Fibroblast of the conjunctiva (primary cell): ENCODE measurements at places on chromosomes 12 and 14.

DNA sequence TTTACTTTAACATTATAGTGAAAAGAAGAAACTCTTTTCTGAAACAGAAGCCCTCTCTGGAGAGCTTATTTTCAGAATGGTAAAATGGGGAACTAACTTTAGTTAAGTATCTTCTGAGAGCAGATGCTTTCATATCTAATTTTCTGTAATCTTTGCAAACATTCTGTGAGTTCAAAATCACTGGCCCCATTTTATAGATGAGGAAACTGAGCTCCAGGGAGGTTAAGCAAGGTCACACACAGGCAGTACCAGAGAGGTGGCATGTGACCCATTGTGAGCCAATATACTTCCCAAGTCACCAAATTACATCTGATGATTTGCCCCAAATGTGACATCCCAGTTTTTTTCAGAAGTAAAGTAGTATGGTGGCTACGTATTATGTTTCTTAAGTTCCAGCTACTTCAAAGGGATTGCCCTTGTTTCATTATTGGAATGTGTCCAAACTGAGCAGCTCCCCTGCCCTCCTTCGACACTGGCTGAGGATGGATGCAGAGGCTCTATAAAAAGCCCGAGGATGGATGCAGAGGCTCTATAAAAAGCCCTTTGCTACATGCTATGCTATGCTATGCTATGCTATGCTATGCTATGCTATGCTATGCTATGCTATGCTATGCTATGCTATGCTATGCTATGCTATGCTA, 36.2 kb upstream of the NUDT4 start:
- no peak for DNase-seq

- no peak for DNase-seq
Observed at GRCh38 chr14:60323199-60323896, 74.3 kb downstream of the PPM1A start.

GRCh38 chr14:63713764-63714163, 14.1 kb downstream of the SGPP1 start:
- peak; percentile 20 for DNase-seq

DNA sequence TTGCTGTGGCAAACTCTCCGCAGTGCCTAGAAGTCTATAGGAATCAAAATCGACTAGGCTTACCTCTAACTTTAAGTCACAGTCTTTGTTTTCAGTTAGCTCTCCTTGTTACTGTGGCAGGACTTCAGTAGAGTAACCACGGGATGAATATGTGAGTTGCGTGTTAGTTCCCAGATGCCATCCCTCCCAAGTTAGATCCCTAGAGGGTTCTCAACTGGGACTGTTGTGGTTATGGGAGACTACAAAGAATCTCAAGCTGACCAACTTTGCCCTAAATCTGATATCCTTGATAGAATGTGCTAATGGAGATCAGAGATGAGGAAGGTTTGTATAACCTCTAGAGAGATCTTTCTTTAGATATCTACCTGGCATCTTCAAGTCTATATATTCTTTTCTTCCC, 208.1 kb downstream of the AKAP6 start:
- DNase-seq, result no peak

- DNase-seq, result no peak
Observed at GRCh38 chr14:51240804-51241380, 845 bp downstream of the TMX1 start.

- peak; percentile 39 for DNase-seq
Observed at GRCh38 chr14:102594514-102595175, 2.2 kb downstream of the RCOR1 start.

DNA sequence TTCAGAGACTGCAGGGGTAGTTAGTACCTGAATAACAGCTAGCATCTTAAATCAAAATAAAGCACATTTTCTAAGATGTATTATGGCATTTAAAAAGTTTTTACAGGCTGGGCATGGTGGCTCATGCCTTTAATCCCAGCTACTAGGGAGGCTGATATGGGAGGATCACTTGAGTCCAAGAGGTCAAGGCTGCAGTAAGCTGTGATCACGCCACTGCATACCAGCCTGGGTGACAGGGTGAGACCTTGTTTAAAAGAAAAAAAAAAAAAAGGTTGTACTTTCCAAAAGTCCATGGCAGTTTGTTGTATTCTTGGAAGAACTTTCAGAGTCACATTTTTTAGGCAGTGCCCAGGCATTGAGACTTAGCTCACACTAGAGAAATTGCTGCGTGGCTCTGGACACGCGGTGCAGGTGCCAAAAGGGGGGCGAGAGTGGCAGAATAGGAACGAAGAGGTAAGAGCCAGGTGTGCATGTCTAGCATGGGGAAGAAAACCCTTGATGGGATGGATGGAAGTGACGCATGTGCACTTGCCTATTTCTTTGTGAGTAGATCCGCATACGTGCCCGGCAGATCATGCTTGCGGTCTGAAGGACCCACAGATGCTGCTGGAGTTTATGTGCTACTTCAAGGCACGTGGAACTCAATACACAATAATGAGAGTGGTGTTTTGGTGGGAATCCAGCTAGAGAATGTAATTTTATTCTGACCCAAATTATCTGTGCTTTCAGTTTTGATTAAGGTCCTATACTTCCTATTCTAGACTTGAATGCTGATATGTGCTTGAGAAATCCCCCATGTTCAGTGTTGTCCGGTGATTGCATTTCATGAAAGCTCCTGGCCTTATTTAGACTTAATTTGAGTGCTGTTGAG, 11.9 kb downstream of the ANKRD13A start:
- DNase-seq, result no peak

DNA sequence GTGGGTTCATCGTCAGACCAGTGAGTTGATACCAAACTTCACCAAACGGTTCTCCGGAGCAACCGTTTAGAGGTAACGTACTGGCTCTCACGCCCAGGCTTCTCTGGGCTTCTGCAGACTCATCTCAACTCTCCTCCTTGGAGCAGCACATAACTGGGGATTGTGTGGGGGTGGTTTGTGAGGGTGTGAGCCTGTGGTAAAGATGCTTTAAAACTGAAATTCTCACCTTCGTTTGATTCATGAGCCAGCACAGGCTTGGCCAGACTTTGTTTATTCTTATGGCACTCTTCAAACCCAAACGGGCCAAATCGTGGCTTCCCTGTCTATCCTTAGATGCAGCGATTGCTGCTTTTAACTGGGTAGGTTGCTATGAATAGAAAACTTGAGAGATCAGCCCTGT, 121.3 kb downstream of the SAMD4A start:
- DNase-seq, result no peak

GRCh38 chr14:94805680-94806288, 35.9 kb upstream of the GSC start:
- DNase-seq, result no peak

DNA sequence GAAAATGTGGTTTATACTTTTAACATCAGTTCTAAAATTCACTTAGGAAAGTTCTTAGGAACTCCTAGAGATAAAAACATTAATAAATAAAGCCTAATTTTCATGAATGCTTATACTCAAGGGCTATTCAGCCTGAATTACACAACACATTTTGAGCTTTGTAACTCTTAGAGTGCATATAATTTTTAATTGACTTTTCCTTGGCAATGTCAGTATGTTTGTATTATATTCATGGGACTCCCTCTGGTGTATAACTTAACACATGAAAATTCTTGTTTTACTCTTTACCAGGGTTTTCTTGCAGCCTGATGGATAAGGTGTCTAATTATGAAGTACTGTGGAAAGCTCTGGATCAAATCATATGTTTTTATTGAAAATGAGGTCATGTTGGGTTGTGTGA, 150.6 kb upstream of the HMGA2 start:
- DNase-seq, result no peak

- DNase-seq, result no peak
Observed at GRCh38 chr12:2266666-2267620, 214.2 kb downstream of the CACNA1C start.

GRCh38 chr12:71567537-71567936, 96.1 kb downstream of the ZFC3H1 start:
- no peak for DNase-seq

DNA sequence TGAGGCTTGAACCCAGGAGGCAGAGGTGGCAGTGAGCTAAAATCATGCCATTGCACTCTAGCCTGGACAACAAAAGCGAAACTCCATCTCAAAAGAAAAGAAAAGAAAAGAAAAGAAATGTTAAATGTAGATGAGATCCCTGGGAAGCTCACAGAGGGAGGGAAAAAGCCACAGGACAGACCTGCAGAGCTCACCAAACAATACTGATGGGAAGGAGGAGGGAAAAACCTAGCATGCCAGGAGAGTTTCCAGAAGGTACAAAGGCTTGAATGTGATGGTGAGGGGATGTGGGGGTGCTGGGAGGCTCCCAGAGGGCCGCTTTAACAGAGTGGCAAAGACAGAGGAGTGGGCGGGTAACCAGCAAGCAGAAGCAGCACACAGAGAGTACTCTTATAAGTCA, 72.3 kb downstream of the PTPN21 start:
- no peak for DNase-seq

DNA sequence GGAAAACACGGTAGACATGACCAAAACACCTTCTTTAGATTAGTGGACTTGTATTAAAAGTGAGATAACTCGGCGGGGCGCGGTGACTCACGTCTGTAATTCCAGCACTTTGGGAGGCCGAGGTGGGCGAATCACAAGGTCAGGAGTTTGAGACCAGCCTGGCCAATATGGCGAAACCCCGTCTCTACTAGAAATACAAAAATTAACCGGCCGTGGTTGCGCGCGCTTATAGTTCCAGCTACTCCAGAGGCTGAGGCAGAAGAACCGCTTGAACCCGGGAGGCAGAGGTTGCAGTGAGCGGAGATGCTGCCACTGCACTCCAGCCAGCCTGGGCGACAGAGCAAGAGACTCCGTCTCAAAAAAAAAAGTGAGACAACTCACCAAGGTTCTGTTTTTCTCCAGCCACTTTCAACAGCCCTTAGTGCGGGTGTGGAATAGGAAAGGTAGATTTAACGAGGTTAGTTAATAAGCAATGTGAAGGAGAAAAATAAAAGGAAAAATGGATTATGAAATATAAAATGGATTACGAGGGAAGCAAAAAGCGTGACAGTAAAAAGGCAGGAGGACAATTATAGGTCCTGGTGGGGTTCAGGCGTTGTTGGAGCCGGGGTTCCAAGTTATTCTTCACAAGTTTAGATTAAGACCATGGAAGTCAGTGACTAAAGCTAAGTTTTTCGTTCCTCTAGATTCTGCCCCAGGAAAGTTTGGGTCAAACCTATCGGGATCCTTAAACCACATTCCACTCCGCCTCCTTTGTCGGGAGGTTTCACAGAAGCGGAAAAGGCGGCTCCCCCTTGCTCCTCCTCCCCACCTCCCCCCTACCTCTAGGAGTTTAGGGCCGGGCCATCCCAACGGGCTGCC, 534 bp downstream of the PPP2R3C start:
- DNase-seq, result peak; percentile 89

DNA sequence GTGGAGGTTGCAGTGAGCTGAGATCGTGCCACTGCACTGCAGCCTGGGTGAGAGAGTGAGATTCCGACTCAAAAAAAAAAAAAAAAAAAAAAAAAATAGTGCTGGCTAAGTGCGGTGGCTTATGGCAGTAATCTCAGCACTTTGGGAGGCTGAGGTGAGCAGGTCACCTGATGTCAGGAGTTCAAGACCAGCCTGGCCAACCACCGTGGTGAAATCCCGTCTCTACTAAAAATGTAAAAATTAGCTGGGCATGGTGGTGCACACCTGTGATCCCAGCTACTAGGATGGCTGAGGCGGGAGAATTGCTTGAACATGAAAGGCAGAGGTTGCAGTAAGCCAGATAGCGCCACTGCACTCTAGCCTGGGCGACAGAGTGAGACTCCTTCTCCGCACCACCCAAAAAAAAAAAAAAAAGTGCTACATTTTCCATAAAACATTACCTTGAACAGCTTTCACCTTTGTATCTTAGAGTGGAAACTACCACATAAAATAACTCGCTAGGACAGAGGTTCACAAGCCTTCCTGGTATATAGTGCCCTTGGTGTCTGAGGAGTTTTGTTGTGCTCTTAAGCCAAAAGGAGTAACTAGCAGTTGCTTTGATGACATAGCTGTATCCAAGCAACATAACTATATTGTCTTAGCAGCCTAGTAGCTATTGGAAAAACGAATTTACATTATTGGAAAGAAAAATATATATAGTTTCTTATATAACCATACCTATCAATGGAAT, 11.1 kb downstream of the PTGES3 start:
- DNase-seq, result no peak

DNA sequence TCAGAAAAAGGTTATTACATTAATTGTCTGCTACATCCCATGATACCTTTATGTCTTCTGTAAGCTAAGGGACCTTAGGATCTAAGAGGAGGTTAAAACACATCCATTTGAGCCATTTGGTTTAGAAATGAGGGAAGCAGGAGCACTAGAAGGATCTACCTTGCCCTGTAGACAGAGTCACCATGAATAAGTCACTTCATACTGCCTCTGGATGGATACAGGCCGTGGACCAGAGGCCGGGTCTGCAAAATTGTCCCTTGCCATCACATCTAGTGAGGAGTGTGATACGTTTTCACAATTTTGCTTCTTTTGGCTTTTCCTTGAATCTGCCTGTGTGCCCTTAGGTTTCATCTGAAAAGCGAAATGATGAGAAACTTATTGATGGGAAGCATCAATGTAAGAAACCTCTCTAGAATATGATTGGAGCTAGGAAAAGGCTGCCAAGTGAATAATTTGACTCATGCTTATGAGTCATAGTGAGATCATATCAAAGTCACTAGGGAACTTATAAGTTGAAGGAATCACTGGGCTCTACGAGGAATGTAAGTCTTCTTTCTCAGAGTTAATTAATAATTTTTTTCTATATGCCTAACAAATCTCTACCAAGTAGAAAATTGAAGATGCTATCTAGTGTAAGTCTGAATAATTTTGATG, 10.8 kb downstream of the GLRX5 start:
- peak; percentile 76 for DNase-seq

GRCh38 chr12:12032260-12032791, 38.4 kb upstream of the BCL2L14 start:
- DNase-seq, result no peak

DNA sequence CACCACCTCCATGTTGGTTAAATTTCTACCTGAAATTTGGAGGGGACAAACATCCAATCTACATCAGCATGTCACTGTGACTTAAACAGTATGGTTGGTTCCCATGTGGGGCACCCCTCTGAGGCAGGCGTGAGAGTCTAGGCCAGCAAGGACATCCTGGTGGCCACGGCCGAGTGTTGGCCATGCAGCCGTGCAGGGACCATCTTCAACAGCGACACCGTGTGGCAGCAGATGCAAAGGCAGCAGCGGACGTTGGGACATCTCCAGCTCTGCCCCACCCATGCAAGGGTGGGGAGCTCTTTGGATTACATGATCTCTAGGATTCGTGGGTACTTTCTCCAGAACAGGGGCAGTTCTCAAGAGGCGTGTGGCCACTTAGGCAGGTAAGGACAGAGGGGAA, 49.8 kb downstream of the NOC4L start:
- DNase-seq, result no peak

DNA sequence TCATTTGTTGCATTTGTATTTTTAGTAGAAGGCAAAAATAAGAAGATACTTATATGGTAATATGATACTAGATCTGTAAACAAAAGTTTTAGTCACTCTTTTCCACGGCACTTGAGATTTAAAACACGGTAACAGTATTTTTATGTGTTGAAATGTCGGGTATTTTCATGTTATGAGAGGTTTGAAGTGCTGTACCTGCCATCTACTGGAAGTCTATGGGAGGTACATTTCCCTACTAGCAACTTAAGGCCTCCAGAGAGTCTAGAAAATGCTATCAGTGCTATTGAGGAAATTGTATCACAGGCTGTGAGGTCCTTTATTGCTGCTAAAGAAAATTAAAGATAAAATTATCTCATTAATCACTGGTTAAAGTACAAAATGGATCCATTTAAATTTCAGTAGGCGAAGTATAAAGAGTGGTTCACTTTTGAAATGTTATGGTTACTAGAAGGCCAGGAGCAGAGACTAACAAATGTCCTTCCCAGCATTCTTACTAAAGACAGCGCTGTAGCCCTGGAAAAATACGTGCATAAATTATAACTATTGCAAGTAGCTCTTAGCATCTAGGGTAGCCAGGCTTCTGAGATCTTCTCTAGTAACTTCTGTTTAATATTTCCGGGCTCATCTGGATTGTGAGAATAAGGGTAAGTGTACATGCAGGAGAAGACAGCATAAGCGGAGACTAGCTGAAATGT, 77.6 kb upstream of the PRKD1 start:
- peak; percentile 71 for DNase-seq
